Cortex of kidney (tissue), 1 donor: ENCODE measurements at places on chromosomes 5 and 9.

DNA sequence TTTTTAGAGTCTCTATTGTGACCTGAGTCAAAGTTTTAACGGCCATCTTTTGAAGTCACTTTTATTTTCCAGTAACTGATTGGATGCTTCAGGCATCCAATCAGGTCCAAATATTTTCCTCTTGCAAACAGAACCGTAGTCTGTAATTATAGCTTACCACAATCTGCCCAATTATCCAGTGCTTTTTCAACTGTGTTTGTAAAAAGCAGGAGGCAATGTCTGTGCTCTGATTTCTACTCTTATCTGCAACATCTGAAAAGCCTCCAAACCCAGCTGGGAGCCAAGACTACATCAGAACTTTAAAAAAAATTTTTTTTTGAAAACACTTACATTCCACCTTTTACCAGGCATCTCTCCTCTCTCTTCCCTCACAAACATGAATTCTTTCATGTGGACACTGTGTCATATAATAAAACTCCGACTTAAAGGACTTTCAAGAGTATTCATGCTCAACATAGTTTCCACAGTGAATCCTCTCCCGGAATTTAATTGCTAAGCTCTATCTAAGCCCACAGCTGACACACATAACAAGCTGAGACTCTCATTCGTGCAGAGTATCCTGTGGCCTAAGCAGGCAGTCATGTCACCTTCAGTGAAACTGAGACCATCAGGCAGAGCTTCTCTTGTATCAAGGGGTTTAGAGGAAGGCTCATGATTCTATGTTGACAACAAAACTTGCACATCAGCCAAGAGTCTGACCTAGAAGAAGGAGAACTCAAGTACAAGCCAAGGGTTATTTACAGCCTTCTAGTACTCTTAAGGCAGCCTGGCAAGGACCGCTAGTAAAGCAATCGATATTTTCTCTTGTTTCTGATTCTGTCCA is 272.7 kb downstream of the TLE1 start:
- no peak for DNase-seq

GRCh38 chr9:90114641-90115425 is 510.0 kb downstream of the GADD45G start:
- DNase-seq, result no peak

GRCh38 chr9:124887832-124888231 is 25.9 kb downstream of the ARPC5L start:
- DNase-seq, result no peak

- DNase-seq, result no peak
These were observed 77.0 kb downstream of the FGF18 start for GRCh38 chr5:171496456-171496855.

GRCh38 chr9:106700676-106701075 is 162.3 kb upstream of the ZNF462 start:
- no peak for DNase-seq

DNA sequence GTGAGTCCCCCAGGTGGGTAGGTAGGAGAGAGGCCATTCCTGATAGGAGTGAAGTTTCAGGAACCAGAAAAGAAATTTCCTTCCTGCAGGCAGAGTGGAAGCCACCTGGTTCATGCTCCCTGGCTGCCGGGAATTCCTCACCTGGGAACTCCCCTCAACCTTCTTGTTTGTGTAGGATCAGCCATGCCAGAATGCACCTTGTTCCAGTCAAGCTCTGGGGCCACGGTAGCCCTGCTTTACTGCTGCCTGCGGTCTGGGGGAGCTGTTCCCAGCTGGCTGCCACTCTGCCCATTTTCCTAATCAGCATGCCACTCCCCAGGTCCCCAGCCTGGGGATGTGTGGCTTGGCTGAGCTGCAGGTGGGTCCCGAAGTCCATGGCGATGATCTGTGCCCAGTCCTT is 18.7 kb upstream of the B4GALT1 start:
- DNase-seq, result no peak

- no peak for DNase-seq
These were observed 18.7 kb downstream of the LCP2 start for GRCh38 chr5:170278611-170279458.

- DNase-seq, result no peak
These were observed 17.1 kb downstream of the STRBP start for GRCh38 chr9:123251324-123251723.

- no peak for DNase-seq
These were observed 175.7 kb upstream of the OTULINL start for GRCh38 chr5:14405706-14406553.

DNA sequence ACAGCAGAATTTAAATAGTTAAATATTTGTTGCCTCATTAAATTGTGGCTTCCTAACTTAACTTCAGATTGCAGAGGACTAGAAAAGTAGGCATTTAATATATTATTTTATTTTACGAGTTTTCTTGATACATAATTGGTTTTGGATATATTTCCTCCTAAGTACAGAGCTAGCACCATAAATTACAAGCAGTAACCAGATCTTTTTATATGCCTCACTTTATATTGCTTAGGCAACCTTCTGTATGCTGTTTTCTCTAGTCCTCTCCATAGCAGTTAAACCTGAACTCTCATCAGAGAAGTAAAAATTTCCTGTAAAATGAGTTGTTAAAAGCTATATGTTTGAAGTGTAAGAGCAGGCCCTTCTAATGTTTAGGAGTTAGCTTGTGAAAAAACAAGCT is 144.2 kb downstream of the ZCCHC7 start:
- DNase-seq, result no peak

DNA sequence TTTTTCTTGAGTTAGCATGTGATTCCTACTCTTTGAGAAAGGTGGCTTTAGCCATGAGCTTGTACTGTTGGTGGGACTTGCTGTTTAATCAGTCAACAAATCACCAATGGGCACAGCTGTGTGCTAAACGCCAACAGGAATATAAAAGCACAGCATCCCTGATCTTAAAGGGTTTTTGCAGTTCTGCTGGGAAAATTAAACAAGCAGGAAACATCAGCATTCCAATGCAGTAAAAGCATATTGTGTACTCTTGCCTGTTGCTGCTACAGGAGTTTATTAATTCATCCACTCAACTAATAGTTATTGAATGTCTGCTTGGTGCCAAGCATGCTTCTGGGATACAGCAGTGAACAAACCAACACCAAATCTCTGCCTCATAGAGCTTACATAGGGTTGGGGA is 27.4 kb upstream of the F2RL1 start:
- no peak for DNase-seq

DNA sequence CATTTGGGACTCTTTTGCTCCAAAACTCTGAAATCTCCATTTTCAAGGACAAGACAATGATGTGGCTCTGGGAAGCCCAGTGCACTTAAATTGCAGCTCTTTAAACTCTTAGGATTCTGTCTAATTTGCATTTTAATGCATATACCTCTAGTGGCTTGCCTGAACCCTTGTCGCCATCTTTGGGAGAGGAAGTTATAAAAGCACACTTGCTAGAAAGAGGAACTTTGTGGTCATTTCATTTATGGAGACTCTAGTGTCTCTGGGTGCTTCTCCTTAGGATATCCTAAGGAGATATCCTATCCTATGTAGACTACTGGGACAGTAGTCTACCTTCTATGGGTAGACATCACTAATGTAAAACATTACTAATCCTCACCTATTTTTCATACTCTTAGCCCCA is 77.3 kb upstream of the SLC1A3 start:
- DNase-seq, result no peak

GRCh38 chr9:3628239-3628638 is 102.4 kb upstream of the RFX3 start:
- no peak for DNase-seq

GRCh38 chr5:6961837-6962635 is 248.8 kb downstream of the TENT4A start:
- no peak for DNase-seq

DNA sequence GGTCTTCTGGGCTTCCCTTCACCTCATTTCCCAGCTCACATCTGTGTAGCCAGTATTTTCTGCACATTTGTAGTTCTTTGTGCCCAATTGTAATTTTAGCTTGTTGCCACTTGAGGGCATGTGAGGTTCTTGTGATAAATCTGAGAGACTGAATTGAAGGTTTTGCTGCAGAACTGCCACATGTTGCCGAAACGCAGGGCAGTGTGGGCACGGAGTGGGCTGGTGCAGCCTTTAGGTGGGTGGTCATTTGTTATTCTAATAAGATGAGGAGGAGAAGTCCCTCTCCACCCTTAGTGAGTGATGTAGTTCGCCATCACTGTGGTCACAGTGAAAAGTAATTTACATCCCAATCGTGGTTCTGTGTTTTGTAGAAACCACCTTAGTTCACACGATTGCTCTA is 21.2 kb downstream of the OTULIN start:
- DNase-seq, result no peak

- no peak for DNase-seq
These were observed 128.4 kb upstream of the ADRA1B start for GRCh38 chr5:159787837-159788236.

DNA sequence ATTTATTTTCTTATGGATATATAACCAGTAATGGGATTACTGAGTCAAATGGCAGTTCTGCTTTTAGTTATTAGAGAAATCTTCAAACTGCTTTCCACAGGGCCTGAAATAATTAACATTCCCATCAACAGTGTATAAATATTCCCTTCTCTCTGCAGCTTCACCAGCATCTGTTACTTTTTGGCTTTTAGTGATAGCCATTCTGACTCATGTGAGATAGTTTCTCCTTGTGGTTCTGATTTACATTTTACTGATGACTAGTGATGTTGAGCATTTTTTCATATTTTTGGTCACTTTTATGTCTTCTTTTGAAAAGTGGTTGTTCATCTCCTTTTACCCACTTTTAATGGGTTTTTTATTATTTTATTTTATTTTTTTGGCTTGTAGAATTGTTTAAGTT is 1290.3 kb upstream of the CDH9 start:
- DNase-seq, result no peak

DNA sequence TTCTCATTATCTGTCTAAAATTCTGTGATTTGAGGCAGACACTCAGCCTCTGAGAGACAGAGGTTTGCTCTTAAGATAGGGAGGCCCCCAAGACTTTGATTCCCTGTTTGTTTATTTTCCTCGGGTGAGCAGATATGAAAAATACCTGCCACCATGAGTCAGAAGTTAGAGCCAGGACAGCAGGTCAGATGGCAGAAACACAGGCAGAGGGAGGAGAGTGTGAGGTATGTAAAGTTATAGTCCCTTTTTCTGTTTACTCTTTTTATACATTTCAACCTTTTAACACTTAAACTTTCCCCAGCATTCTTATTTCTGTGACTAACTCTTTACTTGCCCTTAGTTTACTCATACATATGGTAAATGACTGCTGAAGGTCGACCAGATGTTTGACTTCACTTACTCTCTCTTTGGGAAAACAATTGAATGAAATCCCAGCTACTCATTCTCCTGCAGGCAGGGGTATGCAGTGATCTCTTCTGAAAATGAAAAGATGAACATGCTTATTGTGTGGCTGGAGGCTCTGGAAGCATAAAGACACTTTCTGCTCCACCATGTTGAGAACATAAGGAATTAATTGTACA is 383.8 kb downstream of the NTRK2 start:
- no peak for DNase-seq

- no peak for DNase-seq
These were observed 350.9 kb upstream of the ACTBL2 start for GRCh38 chr5:57833489-57833888.

- no peak for DNase-seq
These were observed 110.3 kb downstream of the KCNIP1 start for GRCh38 chr5:170614065-170614490.

DNA sequence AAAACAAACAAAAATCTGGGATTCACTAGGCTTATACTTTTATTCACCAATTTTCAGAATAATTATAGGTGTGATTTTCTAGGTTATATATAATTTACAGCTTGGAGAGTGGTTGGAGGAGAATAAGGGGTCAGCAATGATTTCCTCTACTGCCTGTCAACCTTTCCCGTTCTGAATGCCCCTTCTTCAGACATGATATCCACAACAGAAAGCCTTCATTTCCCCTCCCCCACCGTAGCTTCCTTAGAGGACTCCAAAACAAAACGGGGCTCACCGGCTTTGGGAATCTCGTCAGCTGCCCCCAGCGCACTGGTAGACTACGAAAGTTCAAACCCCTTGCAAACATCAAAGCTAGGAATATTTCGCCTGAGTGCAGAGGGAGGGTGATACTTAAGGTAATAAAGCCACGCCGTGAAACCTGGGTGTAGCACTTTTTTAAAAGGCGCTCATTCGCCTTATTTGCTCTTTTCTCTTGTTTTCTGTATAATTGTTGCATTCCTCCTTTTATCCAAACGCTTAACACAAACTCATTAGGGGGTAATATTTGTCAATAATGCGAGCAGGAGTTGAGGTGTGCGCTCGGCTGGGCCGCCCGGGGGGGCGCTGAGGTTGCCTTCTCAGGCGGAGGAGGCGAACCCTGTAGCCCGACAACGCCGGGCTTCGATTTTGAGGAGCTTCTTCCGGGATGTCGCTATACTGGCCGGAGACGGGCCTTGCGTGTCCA is 2.4 kb downstream of the OTP start:
- DNase-seq, result no peak

GRCh38 chr9:101369286-101369685 is 15.5 kb downstream of the BAAT start:
- DNase-seq, result no peak

GRCh38 chr9:34991607-34992375 is 2.2 kb downstream of the DNAJB5 start:
- no peak for DNase-seq

- no peak for DNase-seq
These were observed 490.7 kb upstream of the SGCD start for GRCh38 chr5:155836089-155836803.

GRCh38 chr5:82405618-82406204 is 127.6 kb upstream of the RPS23 start:
- no peak for DNase-seq

DNA sequence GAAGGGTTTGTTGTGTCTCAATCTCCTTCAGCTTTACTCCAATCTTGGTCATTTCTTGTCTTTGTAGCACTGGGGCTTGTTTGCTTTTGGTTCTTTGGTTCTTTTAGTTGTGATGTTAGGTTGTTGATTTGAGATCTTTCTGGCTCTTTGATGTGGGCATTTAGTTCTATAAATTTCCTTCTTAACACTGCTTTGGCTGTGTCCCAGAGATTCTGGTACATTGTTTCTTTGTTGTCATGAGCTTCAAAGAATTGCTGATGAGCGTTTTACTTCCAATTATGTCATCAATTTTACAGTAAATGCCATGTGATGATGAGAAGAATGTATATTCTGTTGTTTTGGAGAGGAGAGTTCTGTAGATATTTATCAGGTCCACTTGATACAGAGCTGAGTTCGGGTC is 353.3 kb downstream of the MAN2A1 start:
- DNase-seq, result no peak

GRCh38 chr5:69131304-69131703 is 35.6 kb upstream of the CCNB1 start:
- no peak for DNase-seq

GRCh38 chr5:119395080-119395836 is 39.4 kb downstream of the TNFAIP8 start:
- DNase-seq, result no peak
